ENCODE measurements at places on chromosomes 2 and 18.

- no peak for DNase-seq
Measured at GRCh38 chr2:78967294-78967693, 58.2 kb upstream of the REG3G start.

DNA sequence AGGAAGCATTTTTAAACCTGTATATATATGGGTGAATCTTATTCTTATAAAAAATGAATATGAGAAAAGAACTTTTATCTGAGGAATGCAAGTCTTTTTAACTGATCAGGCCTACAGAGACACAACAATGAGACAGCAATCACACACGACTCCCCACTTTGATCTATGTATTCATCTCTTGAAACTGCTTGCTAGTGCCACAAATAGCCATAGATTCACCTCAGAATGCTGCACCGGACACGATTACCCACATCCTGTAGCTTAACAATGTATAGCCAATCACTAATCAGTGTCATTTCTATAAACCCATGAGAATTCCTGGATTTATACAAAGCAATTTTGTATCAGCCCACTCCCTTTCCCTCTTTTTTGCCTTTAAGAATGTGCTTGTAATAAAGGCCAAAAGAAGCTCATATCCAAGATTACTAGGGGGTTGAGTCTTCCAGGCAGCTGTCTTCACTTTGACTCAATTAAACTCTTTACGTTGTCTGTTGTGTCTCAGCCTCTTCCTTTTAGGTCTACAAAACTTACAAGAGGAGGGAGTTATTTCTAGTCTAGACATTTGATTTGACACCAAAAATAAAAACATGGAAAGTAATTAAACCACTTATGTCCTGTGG is 94.9 kb downstream of the MBD2 start:
- DNase-seq = no peak

GRCh38 chr2:143463719-143464118 is 334.5 kb downstream of the ARHGAP15 start:
- no peak for DNase-seq

DNA sequence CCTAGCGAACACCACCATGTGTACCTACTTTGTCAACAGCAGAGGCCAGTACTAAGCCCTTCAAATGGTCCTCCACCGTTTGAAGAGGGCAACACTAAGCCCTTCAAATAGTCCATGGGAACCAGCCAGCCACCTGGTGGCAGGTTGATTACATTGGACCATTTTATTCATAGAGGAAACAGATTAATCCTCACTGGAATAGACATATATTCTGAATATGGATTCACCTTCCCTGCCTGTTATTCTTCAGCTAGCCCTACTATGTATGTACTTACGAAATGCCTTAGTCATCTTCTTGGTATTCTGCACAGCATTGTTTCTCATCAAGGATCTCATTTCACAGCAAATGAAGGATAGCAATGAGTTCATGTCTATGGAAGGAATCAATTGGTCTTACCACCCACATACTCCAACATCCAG is 10.0 kb upstream of the ZNF396 start:
- DNase-seq = no peak

- peak; percentile 48 for DNase-seq
Measured at GRCh38 chr2:98771721-98772524, 41.0 kb upstream of the MGAT4A start.

DNA sequence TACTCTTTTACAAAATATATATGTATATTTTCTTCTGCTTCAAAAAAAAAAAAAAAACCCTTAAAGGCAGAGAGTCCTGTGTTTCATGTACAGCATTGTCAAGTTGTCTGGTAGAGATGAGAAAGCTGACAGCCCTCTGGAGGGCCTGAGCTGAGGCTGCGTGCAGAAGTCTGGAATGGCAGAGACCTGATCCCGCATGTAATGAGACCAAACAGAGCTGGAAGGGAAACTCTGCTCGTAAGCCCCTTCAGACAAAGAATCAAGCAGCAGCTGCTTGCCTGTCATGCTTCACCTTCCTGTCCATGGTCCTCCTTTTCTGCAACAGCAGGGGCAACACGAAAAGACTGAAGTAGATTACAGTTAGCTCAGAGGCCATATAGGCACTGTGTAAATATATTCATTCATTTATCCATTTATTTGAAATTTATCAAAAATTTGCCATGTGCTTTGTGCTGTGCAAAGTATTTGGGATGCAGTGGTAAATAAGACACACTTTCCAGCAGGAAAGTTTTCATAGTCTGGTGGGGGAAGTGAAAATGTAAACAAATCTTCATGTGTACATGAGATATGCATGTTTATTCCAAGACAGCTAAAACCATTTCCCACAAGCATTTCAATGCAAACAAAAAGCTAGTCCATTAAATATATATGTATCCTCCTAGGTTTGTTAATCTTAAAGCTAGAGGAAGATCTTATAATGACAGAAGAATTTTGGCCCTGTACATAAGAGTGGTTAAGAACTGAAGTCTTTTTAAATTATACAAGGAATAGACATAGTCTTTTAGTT is 912.7 kb downstream of the CPS1 start:
- no peak for DNase-seq

- no peak for DNase-seq
Measured at GRCh38 chr2:42060718-42061619, 13.1 kb downstream of the PKDCC start.

GRCh38 chr18:70126832-70127231 is 78.7 kb downstream of the RTTN start:
- DNase-seq = no peak

- DNase-seq = peak; percentile 15
Measured at GRCh38 chr2:46179037-46179621, 118.1 kb upstream of the EPAS1 start.

DNA sequence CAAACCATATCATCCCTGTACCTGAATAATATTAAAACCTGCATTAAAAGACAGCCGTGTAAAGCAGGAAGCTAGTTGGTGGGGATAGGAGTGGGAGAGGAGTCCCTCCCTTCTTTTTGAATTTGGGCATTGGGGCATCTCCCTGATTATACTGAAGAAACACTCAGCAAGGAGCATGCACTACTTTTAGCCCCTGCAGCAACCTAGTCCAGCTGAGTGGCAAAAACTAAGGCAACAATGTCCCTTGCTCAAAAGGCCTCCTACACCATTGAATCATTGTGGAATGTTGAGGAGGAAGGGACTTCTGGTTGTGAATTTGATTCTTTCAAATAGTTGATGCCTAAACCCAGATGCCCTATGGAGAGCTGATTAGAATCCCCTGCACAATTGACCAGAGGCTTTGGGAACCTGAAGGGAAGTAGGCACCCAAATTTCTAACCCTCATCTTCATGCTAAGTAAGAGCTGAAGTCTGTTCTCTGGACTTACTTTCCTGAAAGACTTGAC is 111.7 kb downstream of the DDX1 start:
- DNase-seq = no peak

DNA sequence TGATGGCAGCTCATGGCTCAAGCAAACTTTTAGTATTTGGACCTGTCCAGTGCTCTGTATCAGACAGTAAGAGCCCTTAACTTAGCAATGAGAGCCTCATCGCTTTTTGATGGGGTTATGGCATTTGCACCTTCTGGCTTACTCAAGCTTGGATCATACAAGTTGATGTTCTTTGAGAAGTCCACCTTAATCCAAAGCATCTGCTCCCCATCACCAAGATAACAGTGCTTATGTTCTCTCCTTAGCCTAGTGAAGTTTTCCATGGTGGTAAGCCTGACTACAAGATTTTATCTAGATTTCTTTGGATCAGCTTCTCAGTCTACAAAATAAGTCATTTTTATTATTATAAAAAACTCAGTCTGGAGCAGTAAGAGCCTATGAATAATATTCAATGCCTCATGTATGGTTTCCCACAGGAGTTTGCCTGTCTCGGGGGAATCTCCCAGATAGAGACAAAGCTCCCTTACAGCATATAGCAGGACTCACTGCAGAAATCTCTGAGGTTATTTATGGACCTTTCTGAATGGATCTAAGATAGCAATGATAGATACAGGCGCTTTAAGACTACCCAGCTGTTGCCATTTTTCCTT is 472.2 kb upstream of the LINC00305 start:
- DNase-seq = no peak

- no peak for DNase-seq
Measured at GRCh38 chr2:31429759-31430438, 15.4 kb upstream of the XDH start.

- DNase-seq = no peak
Measured at GRCh38 chr2:121478996-121479745, 51.5 kb upstream of the RNU4ATAC start.

GRCh38 chr2:70400539-70400938 is 98.7 kb upstream of the FAM136A start:
- no peak for DNase-seq

GRCh38 chr2:1987379-1987778 is 243.1 kb upstream of the PXDN start:
- DNase-seq = no peak

DNA sequence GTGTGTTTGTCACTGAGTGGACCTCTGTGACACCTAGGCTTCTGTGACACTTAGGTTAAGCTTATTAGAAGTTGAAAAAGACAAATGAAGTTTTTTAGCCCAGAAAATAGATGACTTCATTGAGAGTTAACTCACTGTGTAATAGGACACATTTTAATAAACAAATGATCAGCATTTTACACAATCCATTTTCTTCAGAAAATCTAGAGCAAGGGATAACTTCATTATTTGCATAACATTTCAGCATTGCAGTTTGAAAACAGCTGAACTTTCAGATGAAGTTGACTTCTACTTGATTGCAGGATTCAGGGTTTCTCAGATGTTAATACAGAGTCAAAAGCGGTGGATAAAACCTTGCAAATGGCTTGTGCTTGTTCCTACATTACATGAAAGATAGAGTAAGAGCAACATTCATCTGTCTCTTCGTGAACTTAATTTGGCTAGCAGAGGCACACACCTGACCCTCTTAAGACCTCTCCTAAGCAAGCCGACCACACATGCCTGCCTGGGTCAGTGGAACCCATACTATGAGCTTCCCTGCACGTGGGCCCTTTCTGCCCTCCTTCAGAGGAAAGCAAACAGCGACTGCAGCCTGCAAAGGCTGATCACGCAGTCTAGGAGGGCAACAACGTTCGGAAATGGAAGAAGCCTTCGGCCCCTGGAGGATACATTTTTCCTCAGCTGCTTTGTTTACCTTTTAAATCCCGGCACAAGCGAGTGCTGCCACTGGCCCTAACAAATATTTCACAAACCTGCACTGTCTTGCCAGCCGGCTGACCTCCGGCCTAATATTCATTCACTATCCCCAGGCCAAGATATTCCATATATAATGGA is 16.6 kb downstream of the ITGB1BP1 start:
- no peak for DNase-seq

DNA sequence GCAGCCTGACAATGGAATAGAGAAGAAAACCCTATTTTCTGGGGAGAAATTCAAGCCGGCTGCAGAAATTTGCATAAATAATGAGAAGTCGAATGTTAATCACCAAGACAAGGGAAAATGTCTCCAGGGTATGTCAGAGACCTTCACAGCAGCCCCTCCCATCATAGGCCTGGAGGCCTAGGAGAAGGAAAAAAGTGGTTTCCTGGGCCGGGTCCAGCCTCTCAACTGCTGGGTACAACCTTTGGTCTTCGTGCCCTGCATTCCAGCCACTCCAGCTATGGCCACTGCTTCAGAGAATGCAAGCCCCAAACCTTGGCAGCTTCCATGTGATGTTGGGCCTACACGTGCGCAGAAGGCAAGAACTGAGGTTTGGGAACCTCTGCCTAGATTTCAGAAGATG is 6.0 kb upstream of the SCRN3 start:
- DNase-seq = no peak

- DNase-seq = no peak
Measured at GRCh38 chr2:123518367-123518766, 506.7 kb upstream of the CNTNAP5 start.

DNA sequence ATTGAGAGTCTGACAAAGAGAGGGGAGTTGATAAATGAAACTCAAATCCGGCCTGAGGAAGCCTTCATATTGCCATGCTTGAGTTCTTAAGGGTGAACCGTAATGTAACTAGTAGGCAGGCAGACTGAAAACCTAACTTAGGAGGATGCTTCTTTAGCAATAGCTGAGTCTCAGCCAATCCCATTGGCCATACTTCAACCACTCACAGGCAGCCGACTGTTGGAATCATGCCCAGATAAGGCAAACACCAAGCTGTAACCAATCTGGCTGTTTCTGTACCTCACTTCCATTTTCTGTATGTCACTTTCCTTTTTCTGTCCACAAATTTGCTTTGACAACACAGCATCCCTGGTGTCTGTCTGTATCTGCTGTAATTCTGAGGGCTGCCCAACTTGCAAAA is 39.5 kb downstream of the TPRKB start:
- DNase-seq = no peak

DNA sequence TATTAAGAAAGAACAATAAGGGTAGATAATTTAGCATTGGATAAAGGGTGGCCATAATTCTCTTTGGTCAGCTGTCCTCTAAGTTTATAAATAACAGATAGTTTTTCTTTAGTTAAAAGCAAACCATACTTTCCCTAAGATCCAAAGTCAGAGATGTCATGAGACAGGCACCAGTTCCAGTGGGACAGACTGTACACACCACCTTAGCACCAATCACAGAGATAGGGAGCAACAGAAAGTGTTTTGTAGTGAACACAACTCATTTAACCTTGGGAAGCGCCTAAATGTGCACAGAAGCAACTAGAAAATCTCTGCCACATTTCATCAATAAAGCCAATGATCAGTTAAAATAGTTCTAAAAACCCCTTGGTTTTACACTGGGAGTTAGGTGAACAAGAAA is 186.8 kb upstream of the SMAD7 start:
- DNase-seq = no peak

GRCh38 chr2:64263315-64263714 is 119.1 kb upstream of the PELI1 start:
- no peak for DNase-seq

- DNase-seq = no peak
Measured at GRCh38 chr18:48929941-48930713, 20.6 kb downstream of the SMAD7 start.

- DNase-seq = no peak
Measured at GRCh38 chr2:170745305-170745704, 24.9 kb upstream of the ERICH2 start.

DNA sequence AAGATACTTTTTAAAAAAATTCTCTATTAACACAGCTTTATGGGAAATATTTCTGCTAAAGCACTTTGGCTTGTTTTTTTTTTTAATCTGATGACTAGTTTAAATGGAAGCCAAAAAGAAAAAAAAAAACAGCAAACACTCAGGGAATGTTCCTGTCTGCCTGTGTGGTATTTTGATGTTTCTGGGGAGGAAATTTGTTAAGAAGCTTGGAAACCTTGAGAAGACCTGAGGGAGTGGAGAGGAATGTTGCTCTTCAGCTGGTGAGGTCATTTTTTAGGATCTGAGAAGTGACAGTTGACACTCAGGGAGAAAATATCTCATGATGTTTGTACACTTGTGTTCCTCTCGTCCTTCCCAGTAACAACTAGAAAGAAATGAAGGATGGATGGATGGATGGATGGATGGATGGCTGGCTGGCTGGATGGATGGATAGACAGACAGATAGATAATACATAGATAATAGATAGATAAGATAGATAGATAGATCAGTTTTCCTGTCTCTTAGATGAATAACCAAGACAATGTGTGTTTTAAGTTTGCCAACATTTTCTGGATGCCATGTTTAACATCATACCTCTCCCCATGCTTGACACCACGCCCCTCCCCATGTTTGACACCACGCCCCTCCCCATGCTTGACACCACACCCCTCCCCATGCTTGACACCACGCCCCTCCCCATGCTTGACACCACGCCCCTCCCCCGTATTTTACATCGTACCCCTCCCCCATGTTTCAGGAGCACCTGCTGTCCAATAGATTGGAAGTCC is 84.8 kb downstream of the CTIF start:
- no peak for DNase-seq

- peak; percentile 79 for DNase-seq
Measured at GRCh38 chr2:2613279-2614199, 282.5 kb upstream of the MYT1L start.
